Calu3 (cell line): ENCODE measurements at places on chromosomes 6 and 20. TPM values are rescaled to one million over a fixed set of nuclear protein-coding genes. Genes with fewer than 3 reads are reported as not detected.

- no peak for DNase-seq
Observed at GRCh38 chr6:136499370-136499769, 50.9 kb downstream of the MAP7 start.

GRCh38 chr6:135568379-135568778 is 70.8 kb upstream of the AHI1 start:
- no peak for DNase-seq

- DNase-seq = no peak
Observed at GRCh38 chr20:58094160-58094559, 134.3 kb downstream of the ANKRD60 start.

FOXA2 gene
- 1.1 and 2.1 TPM in 2 replicates for total RNA-seq

DNA sequence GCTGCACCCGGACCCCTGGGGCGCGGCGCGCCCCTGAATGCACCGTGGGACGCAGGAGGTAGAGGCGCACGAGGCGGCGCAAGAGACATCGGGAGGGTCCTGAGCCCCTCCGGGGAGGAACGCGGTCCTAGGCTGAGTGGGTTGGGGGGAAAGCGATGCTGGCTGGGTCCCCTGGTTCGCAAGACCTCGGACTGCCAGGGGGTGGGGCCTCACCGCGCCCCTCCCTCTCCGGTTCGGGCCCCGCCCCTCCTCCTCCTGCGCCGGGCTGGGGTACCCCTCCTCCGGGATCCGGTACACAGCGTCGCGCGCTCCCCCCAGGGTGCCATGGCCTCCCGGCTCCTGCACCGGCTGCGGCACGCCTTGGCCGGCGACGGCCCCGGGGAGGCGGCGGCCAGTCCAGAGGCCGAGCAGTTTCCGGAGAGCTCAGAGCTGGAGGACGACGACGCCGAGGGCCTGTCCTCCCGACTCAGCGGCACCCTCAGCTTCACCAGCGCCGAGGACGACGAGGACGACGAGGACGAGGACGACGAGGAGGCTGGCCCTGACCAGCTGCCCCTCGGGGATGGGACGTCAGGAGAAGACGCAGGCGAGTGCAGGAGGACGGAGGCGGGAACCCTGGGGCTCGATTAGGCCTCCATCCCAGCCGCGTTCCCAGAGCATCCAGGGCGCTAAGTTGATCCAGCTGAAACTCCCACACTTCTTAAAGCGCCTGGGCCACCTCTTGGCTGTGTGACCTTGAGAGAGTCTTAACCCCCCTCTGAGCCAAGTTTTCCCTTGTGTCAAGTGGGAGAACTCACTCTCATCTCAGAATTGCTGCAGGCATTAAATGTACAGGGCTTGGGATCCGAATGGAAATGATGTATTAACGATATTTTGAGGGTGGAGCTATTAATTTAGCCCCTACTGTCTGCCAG is 541 bp downstream of the SNX21 start:
- DNase-seq = peak; percentile 83

NR2E1 gene
- not detected in 2 replicates for total RNA-seq

DNA sequence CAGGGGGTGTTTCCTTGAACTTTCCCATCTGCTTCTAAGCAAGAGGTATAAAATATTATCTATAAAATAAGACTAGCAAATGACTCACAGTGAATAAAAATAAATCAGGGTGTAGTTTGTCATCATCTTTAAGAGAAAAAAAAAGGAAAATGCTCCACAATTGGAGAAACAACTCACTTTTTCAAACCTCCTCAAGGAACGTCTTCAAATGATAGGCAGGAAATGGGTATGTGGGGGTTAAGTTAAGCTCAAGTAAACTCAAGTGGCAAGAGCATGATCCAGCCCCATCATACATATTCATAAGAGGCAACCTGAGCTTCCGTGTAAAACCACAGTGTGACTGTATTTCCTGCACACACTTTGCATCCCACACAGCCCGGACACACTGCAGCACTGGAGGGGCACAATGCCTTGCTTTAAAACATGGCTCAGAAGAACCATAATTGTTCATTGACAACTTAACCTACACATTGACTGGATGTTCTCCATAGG is 58.5 kb upstream of the CEP85L start:
- peak; percentile 12 for DNase-seq

- no peak for DNase-seq
Observed at GRCh38 chr6:170046791-170047626, 243.9 kb downstream of the DLL1 start.

DEFB132 gene
- not detected in 2 replicates for total RNA-seq

- no peak for DNase-seq
Observed at GRCh38 chr6:131784561-131784960, 23.3 kb upstream of the ENPP1 start.

FAM184A gene
- total RNA-seq = 8.2 and 8.6 TPM in 2 replicates

- no peak for DNase-seq
Observed at GRCh38 chr6:34557228-34557627, 1.1 kb upstream of the SPDEF start.

GRCh38 chr6:17725083-17725482 is 18.4 kb upstream of the NUP153 start:
- DNase-seq = no peak

- DNase-seq = no peak
Observed at GRCh38 chr6:43644940-43645612, at the start of gene RSPH9. Gene RSPH9 (plus strand): TSS chr6:43645036. CDS start chr6:43645099, 63 bp downstream.

DNA sequence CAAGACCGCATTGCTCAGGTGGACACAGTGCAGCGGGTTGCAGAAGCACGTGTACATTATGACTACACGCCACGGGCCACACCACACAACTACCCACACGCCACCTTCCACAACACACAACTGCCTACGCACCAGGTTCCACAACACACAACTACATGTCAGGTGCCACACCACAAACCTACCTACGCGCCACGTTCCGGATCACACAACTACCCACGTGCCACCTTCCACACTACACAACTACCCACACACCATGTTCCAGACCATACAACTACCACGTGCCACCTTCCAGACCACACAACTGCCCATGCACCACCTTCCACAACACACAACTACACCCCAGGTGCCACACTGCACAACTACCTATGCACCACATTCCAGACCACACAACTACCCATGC is 20.5 kb downstream of the THBS2 start:
- DNase-seq = no peak

DNA sequence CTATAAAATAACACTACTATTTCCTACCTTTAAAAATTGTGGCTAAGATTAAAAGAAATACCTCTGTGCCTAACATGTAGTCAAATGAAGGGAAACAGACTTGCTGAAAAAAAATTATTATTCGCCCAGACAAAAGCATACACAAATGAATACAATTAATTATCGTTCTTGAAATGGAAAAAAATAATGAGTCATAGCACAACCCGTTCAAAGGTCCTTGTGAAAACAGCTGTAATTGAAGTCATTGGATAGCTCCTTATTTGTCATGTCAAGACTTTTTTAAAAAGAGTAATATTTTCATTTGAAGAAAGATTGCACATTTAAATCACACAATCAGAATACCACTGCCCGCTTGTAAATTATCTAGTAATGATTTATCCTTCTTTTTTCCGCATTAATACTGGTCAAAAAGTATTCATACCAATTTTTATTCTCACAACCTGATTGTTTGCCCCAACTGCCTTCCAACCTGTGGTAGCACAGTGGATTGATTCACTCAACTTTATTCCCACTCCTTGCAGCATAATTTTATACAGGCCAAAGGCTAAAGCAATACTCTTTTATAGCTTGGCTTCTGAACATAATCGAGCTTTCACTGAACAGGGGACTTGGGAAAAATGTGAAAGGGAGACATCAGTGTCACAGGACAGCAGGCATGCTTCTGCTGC is 655.2 kb upstream of the MAP3K7 start:
- no peak for DNase-seq

DNA sequence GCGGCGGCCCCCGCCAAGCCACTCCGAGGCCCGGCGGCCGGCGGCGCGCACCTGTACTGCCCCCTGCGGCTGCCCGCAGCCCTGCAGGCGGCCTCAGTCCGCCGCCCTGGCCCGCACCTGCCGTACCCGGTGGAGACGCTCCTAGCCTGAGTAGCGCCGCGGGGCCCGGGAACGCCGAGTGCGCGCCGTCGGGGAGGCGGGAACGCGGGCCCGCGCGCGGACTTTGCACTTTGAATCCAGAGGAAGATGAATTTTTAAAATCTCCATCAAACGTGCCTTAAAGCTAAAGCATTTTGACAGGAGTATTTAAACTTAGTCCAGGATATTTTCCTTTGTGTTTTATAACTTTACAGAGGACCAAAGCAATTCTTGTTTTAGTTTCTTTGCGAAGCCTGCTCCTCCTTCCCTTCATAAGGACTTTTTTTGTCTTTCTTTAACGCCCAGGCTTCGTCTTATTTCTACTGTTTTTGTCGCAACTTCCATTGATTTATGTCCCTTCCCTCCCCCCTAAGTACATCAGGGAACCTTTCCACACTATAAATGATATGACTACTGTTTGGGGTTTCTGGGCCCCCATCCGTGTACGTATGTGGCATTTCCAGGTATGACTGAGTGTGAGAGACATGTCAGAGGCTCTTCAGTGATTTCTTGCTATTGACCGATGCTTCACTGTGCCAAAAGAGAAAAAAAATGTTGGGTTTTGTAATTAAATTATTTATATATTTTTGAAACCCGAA is 2.0 kb downstream of the FOXQ1 start:
- DNase-seq = peak; percentile 83

GRCh38 chr6:85364344-85364743 is 85.5 kb upstream of the NT5E start:
- peak; percentile 45 for DNase-seq

DNA sequence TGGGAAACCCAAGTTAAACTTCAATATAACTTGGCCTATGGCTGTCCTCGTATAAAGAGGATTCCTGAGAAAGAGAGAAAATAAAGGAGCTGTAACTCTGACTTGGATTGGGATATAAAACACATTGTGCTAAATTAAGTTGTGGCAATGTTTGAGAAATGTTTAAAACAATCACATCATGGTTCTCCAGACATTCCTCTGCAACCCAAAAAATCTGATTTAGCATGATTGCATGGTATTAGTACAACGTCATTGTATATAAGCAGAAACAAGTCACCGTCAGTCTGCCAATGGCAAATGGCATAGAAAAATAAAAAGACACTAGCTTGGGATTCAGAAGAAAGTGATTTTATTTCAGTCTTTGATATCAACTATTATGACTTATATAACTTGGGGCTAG is 140.2 kb upstream of the FAM83B start:
- DNase-seq = no peak

CD40 gene
- total RNA-seq = 13.3 and 13.6 TPM in 2 replicates

DNA sequence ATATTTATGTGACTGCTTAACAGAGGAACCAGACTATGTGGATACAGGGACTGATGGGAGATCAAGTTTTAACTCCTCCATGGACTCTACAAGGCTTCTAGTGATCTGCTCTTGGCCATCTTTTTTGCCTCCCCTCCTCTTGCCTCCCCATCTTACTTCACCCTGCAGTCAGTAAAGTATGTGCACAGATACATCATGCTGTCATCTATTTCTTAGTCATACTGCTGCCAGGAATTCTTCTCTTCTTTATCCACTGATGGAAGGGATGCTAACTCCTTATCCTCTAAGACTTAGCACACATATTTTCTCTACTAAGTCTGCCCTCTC is 27.6 kb upstream of the FAM83C start:
- no peak for DNase-seq

CASS4 gene
- total RNA-seq = 0.24 and 0.27 TPM in 2 replicates

DNA sequence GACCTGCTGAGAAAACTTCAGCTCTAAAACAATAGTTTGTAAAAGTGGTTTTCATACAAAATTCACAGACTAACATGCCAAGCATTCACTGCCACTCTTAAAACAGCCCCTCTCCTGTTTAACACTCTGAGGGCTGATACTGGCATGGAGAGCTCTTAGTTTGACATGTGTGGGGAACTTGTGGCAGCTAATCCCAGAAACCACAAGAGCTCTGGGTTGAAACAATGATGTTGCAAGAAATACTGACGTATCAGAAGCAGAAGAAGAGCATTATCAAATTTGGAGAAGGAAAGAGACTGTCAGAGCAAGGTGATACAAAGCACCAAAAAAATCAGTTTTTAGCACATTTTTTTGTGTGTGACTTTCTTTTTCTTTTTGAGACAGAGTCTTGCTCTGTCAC is 5.1 kb downstream of the BEND3 start:
- no peak for DNase-seq

AVP gene
- not detected in 2 replicates for total RNA-seq

GRCh38 chr6:108437821-108438220 is 122.9 kb upstream of the FOXO3 start:
- DNase-seq = no peak

GRCh38 chr20:32278199-32278643 is 770 bp downstream of the KIF3B start:
- no peak for DNase-seq

DNA sequence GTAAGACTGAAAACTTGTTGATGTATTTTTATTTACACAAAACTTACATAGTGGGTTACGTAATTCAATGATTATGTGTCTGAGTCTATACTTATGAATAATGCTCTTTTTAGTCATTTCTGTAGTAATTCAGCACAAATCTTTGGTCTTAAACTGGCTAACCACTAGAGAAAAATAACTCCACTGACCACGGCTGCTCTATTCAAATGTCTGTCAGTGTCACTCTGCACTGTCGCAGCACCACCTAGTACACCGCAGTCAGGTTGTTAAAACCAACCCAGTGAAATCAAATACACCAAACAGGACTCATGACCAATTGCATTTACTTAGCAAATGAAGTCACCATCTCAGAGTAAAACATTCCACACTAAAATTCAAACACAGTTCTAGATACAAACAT is 93.5 kb upstream of the CCDC28A start:
- no peak for DNase-seq

GRCh38 chr6:8982668-8983067 is 547.3 kb upstream of the SLC35B3 start:
- DNase-seq = no peak

PPIL6 gene
- total RNA-seq = 2.5 and 2.6 TPM in 2 replicates

HINT3 gene
- total RNA-seq = 13.9 and 15.1 TPM in 2 replicates

DNA sequence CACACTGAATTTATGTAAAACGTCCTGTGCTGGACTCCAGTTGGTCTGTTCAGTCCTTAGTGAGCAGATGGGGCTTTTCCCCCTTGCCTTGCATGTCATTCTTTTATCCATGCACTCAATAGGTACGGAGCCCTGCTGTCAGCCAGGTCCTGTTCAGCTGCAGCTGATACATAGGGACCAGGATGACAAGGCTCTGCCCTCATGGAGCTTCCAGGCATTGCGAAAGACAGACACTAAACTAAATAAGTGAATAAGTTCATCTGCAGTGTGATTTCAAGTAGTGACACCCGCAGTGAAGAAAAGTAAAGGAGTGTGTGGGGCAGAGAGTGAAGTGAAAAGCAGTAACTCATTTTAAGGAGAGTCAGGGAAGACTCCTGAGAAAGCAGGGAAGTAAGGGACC is 324.2 kb downstream of the NRN1 start:
- no peak for DNase-seq
